Thyroid gland (tissue), 4 donors: ENCODE measurements at places on chromosomes 12 and 14. TPM values are rescaled to one million over a fixed set of nuclear protein-coding genes. Genes with fewer than 3 reads are reported as not detected.

TMEM30B gene
- total RNA-seq, result 124 TPM

PXMP2 gene
- 57.6 TPM for total RNA-seq

BICDL1 gene
- 10.5 TPM for total RNA-seq

TMEM63C gene
- total RNA-seq, result 0.13 TPM

TRHDE gene
- total RNA-seq, result 0.46 TPM

PLA2G1B gene
- total RNA-seq, result not detected

FAM181A gene
- total RNA-seq, result 0.59 TPM

CD63 gene
- total RNA-seq, result 1,145 TPM

TBC1D30 gene
- total RNA-seq, result 10.0 TPM
